ENCODE measurements at places on chromosomes 16 and 17.
A peak's percentile ranks its signal among the peaks of the same experiment; 100 is the strongest.

GRCh38 chr16:85003076-85003475 lies 8.3 kb downstream of the ZDHHC7 start:
- no peak for DNase-seq

- no peak for DNase-seq
Measured at GRCh38 chr17:37447641-37448040, 41.0 kb downstream of the TADA2A start.

GRCh38 chr16:76175718-76176117 lies 101.5 kb upstream of the CNTNAP4 start:
- DNase-seq = no peak

- no peak for DNase-seq
Measured at GRCh38 chr16:70749006-70749678, 51.8 kb downstream of the VAC14 start.

DNA sequence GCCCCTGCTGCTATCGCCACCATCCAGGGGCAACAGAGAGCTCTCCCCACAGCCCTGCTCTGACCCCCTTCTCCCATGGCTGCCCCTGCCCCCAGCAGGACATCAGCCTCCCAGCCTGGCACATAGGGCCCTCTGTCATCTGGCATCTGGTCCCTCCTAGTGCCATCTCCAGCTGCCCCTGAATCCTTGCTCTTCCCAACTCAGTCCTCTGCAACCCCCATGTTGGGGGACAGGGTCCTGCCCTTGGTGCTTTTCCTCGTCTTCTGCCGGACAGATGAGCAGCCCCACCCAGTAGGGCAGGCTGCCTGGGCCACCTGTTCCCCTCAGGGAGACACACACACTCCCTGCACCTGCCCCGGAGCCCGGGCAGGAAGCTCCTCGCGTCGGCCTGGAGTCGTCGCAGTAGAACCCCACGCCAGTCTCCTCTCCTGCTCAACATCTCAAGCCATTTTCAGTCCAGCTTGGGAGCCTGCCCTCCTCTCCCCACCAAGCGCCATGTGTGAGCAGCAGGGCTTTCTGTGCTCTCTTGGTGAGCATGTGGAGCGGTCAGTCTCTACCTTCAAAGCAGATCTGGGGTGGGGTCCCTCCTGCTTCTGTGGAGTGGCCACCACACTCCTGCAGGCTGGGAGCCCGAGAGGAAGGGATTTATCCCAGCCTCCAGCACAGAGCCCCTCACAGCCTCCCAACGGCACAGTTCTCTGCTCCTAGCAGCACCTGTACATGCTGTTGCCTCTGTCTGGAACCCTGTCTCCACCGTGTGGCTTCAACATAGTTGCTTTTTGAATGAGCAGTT lies 28.2 kb downstream of the TNFRSF13B start:
- no peak for DNase-seq

DNA sequence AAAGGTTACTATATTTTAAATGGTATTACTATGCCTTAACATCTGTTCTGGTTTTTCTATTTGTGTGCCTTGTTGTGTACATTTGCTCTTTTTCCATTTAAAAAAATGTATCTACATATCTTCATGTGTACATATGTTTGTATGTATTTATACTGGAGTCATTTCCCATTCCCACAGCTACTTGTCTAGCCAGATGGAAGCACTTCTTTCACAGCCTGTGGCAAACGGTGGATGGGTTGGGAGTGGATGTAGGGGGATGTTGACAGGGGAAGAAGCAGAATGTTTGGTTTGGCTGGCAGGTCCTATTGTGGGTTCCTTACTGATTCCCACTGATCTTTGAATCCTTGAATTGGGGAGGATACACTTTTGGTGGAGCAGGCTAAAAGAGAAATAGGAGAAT lies 93.6 kb upstream of the CNTNAP4 start:
- DNase-seq = no peak

DNA sequence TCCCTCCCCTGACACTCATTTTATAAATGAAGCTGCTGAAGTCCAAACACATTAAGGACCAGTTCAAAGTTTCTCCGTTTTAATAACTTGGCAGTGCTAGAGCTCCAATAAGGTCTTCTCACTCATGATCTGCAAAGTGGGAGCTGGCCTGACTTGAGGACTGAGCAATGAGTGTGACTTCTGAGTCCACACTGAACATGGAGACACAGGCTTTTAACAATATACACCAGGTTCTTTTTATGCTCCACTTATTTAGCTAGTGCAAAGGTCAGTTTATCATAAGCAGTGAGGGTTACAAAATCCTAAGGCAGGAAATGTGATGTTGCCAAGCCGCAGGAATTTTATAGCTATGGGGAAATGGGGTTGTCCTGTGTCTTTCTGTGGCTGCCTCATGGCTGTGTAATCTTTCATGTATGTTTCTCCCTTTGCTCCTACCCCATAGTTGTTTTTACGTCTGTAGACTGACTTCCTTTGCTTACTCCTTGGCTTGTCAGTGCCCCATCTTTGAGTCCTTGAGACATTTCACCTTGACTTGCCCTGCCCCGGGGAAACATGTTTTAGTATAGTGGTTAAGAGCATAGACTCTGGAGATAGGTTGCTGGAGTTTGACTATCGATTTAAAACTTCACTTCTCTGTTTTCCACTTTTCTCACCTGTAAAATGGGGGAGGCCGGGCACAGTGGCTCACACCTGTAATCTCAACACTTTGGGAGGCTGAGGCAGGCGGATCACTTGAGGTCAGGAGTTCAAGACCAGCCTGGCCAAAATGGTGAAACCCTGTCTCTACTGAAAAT lies 12.2 kb upstream of the MMD start:
- DNase-seq = no peak

GRCh38 chr16:88429387-88430184 lies 23.5 kb upstream of the ZFPM1 start:
- no peak for DNase-seq

GRCh38 chr17:29037739-29038084 lies 5.2 kb upstream of the PIPOX start:
- DNase-seq = no peak

DNA sequence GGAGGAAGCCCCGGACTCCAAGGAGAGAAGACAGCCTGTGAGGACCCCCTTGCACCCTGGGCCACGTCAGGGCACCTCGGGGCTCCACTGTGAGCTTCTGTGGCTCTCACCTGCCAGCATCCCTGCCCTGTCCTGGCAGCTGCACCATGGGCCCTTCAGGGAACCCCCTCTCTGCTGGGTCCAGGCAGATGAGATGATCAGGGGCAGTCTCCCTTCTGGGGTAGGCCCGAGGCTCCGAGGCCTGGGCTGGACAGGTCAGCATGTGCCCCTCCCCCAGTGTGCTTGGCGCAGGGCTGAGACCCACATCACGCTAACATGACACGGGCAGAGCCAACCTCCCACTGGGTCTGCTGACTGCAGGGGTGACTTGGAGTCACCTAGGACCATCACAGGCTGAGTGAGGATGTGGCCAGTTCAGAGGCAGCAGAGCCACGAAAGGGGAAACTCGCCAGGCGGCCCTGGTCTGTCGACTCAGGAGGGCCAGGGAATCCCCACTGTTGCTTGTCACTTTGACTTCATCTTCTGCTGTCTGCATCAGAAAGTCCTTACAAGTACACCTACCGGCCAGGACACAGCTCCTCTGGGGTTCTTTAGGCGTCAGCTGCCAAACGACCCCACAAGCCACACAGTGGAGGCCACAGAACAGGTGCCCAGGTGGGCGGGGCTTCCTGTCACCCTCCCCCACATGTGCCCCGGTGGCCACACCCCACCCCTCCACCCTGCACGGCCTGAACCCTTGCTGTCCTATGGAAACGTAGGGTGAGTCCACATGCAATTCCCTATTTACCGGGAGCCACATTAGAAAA lies 2.2 kb downstream of the GALNS start:
- DNase-seq = no peak

GRCh38 chr17:79144133-79144532 lies 69.5 kb downstream of the ENGASE start:
- DNase-seq = no peak

GRCh38 chr16:22369221-22369811 lies 5.1 kb downstream of the CDR2 start:
- no peak for DNase-seq

- no peak for DNase-seq
Measured at GRCh38 chr17:31374094-31374447, 17.4 kb upstream of the RAB11FIP4 start.

DNA sequence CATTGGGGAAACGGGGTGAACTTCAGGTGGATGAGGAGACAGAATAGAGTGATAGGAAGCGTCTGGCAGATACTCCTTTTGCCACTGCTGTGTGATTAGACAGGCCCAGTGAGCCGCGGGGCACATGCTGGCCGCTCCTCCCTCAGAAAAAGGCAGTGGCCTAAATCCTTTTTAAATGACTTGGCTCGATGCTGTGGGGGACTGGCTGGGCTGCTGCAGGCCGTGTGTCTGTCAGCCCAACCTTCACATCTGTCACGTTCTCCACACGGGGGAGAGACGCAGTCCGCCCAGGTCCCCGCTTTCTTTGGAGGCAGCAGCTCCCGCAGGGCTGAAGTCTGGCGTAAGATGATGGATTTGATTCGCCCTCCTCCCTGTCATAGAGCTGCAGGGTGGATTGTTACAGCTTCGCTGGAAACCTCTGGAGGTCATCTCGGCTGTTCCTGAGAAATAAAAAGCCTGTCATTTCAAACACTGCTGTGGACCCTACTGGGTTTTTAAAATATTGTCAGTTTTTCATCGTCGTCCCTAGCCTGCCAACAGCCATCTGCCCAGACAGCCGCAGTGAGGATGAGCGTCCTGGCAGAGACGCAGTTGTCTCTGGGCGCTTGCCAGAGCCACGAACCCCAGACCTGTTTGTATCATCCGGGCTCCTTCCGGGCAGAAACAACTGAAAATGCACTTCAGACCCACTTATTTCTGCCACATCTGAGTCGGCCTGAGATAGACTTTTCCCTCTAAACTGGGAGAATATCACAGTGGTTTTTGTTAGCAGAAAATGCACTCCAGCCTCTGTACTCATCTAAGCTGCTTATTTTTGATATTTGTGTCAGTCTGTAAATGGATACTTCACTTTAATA lies 7.0 kb upstream of the TMEM235 start:
- peak; percentile 71 for DNase-seq

DNA sequence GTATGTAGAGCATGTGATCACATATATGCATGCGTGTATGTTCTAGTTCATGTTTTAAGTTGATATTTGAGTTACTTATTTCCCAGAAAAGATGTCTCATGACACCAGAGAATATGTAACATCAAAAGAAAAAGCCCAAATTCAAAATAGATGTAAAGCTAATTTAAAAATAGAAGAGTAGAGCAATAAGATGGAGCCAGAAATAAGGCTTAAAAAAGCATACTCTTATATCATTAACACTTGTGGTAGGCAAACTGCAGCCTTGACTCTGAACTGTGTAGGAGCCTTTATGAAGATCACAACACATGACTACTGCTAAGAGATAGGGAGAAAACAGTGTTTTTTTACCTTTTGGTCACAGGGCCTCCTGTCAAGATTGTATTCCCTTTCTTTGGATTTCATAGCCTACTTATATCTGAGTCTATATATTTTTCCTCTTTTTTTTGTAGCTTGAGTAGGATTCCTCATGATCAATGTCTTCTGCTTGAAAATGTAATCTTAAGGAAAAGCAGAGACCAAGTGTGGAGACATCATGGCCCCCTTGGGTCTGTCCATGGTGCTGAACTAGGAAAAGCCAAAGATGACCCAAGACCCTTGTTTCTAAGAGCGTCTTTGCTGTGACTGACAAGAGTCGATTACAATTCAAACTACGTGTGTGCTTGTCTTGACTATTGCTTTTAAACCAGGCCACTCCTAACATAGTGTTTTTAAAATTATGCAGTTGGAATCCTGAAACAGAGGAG lies 390.4 kb downstream of the SHISA9 start:
- DNase-seq = no peak

DNA sequence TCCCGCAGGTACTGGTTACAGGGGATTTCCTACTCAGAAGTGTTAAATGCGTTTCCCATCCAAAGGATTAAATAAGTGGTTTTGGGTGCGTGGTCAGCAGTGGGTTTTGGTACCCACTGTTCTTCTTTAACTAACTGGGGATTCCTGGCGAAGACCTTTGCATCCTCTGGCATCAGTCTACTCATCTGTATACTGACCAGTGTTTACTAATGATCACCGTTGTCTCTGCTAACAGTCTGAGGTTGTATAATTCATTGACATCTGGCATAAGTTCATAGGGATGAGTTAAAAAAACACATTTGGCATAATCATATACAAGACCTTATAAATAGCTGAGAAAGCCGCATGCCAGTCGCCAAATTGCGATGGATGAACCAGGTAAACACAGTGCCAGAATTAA lies 339.1 kb downstream of the PMP22 start:
- no peak for DNase-seq

DNA sequence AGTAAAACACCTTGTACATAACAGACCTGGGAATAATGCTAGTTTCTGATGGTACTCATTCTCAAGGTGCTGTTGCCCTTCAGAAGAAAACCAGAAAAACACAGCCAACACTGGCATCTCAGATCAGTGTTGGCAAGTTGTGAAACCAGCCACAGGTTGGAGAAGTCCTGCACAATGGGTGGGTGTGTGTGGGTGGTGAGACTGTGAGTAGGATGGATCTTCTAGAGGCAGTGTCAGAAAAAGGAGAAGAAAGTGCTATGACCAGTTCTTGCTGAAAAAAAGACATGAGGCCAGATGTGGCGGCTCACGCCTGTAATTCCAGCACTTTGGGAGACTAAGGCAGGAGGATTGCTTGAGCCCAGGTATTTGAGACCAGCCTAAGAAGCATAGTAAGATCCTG lies 35.2 kb upstream of the SMIM36 start:
- no peak for DNase-seq

DNA sequence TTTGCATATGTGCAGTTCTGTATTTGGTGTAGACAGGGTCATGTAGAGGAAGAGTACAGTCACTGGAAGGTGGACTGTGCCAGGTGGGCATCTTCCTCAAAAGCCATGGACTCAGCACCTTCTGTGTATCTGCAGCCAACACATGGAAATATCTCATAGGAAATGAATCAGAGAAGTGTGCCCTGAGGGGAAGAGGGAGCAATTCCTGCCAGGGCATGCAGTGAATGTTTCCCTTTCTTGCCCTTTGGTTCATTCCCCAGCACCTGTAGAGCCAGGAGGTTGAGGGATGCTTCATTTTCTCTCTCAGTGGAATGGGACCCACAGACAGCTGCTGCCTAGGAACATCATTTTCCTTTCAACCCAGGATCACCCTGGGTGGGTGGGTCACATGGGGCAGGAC lies 146.1 kb upstream of the HSBP1 start:
- DNase-seq = no peak

- no peak for DNase-seq
Measured at GRCh38 chr16:14303639-14304394, 232.7 kb downstream of the MRTFB start.

Data from WERI-Rb-1 (cell line).